ENCODE measurements at places on chromosomes 7 and 10.

GRCh38 chr7:144513334-144513733, 109.8 kb upstream of the NOBOX start:
- DNase-seq: no peak

DNA sequence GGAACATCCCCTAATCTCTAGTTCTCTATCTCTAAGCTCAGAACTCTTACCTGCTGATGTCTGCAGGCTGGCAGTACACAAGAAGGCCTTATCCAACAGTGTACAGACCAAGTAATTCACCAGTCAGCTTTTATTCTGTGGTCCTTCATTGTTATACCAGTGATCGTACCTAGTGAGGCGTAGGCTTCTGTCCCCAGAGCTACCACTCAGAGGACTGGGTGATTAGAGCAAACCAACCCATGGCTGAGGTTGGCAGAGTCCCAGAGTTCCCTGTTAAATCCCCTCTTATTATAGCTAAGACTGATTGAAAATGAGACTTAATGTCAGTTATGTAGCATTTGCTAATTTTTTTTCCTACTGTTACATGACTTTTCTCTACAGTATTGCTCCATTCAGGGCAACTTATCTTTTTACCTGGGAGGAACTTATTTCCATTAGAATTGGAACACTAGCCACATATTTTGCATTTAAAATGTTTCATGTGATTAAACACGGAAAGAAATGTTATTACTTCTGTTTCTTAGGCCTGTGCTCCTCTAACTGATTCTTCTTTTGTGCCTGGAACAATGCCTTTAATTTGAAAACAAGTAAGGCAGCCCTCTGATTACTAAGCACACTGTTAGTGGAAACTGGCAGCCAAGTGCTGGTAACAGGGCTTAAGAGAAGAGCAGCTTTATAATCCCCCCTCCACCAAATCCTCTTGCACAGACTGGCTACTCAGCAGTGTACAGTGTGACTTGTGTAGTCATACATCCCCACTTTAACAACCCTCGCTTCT, 127.2 kb downstream of the LRRC4 start:
- no peak for DNase-seq

GRCh38 chr10:3423384-3423783, 250.8 kb upstream of the PITRM1 start:
- DNase-seq: no peak

- peak; percentile 11 for DNase-seq
These were observed 609.4 kb upstream of the PCDH15 start for GRCh38 chr10:55410415-55410885.

DNA sequence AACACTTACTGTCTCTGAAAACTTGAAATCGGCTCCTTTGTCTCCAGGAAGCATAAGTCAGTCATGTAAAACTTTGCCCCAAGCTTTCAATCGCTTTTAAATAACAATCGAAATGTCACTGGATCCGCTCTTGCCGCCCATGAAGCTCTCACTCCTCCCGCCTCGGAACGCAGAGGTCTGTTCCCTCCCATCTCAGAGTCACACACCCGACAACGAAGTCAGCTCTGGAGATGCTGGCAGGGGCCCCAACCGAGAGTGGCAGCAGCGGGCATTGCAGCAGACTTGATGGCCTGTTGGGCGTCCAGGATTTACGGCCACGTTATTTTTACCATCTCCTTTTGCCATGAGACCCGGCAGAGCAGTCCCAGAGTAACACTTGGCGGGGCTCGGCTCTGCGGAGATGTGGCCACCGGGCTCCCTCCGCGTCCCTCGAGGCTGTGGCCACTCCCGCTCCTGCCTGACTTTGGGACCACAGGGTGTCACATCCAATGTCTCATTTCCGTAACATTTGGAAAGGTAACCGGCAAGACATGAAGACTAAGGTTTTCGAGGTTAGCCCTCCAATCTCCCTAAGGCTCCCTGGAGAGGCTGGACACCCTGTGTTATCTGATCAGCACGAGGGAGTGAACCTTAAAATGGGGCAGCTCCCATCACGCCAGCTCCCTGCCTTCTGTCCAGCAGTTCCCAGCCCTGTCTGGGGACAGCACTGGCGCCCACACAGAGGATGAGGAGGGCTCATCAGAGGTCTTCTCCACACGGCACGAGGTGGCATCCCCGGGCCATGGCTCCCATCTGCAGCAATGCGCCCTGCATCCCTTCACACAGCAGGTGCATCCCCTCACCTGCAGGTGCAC, 62.8 kb upstream of the ADGRA1 start:
- no peak for DNase-seq

GRCh38 chr10:32795598-32796183, 162.3 kb downstream of the ITGB1 start:
- DNase-seq: no peak

- DNase-seq: no peak
These were observed 23.6 kb downstream of the ST8SIA6 start for GRCh38 chr10:17430647-17431355.

DNA sequence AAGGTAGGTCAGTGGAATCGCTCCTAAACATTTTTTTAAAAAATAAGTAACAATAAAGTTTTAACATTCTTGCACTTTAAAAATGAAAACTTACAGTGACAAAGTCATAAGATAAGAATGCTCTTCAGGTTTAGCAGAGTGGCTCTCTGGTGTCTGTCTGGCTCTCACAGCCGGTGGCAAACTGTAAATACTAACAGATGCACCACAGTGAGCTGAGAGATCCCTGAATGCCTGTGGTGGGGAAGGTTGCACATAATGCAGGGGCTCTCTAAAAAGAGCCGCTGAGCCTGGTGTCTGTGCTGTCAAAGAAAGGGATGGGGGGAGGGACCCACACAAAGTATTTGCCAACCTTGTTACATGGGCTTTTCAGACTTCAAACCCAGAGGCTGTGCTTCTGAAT, 498.3 kb downstream of the CCSER2 start:
- no peak for DNase-seq

DNA sequence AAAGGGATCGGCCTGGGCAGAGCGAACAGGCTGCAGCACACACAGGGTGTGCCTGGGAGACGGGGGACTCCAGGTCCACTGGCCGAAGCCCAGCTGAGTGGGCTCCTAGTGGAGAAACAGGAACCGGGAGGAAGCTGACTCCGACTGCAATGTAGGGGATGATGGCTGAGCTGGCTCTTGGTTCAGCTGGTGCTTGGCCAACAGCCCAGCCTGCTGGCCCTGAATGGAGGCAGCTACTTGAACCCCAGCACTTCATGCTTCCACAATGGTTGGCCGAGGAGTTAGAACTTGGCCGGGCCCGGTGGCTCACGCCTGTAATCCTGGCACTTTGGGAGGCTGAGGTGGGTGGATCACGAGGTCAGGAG, 27.0 kb upstream of the FRAT2 start:
- no peak for DNase-seq

DNA sequence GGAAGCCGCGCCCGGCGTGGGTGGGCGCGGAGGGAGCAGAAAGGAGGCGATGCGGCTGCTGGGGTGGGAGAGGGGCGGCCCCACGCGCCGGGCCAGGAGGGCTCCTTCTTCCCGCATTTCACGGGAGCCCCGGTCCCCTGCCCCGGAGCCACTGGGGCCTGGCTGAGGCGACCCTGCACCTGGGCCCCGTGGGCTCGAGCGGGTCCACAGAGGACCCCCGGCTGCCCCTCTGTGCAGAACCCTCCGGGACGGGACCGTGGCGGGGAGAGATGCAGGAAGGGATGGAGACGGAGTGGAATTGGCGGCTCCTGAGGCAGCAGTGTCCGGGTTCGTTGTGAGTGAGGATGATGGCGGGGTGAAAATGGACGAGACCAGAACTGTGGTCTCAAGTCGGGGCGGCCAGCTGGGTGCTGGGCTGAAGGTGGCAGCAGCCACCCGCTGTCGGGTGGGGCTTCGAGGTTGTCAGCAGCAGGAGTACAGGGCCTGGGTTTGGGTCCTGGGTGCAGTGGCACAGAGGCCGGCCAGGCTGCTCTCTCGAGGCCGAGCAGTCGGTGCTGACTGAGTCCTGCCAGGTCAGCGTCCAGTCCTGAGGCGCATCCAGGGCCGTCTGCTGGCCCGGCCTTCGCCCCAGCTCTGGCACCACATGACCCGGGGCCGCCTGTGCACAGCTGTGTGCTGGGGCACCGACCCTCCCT, 80.4 kb downstream of the VIPR2 start:
- no peak for DNase-seq

DNA sequence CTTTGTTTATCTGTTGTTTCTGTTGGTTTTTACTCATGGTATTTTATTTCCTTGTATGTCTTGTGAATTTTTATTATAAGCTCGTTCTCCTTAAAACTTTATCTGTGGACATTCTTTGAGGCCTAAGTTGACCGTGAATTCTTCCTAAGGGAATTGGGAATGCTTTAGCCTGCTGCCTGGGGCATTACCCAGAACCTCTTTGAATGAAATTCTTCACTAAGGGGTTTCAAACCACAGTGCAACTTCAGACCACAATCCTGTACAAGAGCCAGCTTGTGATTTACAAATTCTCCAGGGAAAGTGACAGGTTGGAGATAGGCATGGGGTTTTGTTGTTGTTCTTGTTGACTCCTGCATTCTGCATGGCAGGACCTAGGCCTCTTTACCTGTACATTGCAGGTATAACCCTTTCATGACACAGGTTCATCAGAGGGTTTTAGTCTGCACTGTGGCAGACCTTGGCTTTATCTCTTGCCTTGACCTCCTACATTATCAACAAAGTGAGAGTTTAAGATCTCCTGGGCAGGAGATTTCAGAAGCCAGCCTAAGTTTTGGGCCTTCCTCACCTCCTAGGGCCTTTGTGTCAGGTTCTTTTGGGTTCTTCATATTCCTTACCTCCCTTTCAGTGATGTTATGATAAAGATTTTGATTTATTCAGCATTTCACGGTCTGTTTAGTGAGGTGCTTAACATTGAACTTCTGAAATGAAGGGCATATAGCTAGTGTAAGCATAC, 70.2 kb downstream of the ABCC2 start:
- DNase-seq: no peak

DNA sequence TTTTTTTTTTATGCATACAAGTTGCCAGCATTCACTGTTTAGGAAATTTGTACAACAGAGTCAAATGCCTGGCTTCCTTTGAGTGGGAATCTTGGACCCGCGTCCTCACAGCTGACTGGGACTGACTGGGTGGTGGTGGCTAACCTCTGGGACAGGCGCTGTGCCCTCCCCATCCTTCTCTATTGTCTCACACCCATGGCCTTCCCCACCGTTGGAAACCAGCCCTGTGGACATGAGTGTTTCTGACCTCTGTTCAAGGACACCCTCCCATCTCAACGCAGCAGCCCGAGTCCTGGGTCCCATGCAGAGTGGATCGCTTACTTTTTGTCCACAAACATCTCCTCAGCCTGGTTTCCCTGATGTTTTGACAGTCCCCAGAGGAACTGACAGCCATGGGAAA, 125.1 kb upstream of the PPIF start:
- DNase-seq: no peak

GRCh38 chr7:98802781-98803110, 67.1 kb downstream of the TMEM130 start:
- DNase-seq: no peak

DNA sequence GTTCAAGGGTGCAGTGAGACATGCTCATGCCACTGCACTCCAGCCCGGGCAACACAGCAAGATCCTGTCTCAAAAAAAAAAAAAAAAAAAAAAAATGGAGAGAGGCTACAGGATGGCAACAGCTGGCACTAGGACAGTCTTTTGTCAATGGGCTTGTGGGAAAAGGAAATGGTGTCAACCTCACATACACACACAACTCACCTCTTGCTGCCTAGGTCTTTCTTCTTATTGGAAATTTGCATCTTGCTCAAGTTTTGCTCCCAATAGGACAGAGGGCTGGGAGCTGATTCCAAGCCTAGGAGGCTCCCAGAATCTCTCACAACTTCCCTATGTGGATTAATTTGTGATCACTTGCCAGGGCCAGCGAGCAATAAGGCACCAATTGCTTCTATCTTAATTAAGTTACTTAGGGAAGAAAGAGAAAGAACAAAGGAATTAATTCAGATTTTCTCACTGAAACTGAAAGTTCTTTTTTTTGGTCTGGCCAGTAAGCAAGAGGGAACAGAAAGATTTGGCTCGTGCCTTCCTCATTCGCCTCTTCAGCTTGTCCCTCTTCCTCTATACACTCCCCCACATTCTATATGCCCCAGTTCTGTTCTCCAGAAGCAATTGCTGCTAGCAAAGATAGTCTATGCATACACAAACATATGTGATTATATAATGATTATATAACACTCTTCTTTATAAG, 33.8 kb downstream of the MAP3K8 start:
- DNase-seq: no peak

DNA sequence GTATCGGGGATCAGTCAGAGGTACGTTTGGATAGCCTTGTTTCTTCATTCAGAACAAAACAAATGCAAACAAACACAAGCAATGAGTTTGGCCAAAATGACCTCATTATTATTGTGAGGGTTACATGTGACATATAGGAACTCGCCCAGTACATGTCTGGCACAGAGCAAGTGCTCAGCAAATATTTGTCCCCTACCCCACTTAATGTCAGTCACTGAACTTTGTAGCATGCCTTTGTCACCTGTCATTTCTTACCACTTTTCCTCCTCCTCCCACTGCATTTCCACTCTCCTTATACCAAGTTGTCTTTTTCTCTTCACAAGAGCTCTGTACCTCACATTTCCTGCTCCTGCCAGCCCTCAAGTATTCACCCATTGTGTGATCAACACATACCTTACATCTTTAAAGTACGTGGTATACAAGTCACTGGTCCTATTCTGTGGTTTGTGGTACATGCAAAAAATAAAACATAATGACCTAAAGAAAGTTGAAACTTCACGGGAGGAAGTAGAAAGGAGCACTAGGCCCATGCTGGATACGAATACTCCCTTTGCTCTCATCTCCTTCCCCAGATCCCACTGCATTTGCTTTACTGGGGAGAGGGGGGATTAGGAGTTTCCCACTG, 236.0 kb downstream of the INHBA start:
- no peak for DNase-seq

GRCh38 chr10:124916098-124916584, 25.8 kb upstream of the ZRANB1 start:
- DNase-seq: no peak

GRCh38 chr10:73817826-73818225, 6.4 kb upstream of the NDST2 start:
- no peak for DNase-seq

- no peak for DNase-seq
These were observed 228.7 kb upstream of the FZD8 start for GRCh38 chr10:35870665-35871310.

- DNase-seq: no peak
These were observed 7.1 kb upstream of the FAM204A start for GRCh38 chr10:118349235-118349634.

GRCh38 chr10:80324086-80324485, 32.5 kb downstream of the DYDC1 start:
- DNase-seq: no peak

GRCh38 chr10:57119684-57120083, 758.6 kb upstream of the ZWINT start:
- no peak for DNase-seq

DNA sequence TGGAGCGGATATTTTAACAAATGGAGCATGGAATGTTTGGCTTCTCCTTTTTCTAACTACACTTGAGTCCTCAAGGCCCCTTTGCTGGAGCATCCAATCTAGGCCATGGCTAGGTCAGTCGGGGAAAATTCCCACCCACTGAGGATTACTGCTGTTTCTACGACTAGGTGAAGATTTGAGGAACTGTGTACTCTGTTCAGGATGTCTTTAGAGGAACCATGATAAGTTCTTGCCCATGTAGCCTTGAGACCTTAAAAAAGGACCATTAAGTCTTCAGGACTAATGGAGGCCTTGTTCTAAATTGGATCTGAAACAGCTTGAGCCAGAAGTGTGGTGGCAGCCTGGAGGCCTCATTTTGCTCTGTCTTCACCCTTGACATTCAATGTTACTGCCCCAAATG, 6.2 kb downstream of the AGK start:
- DNase-seq: no peak

GRCh38 chr7:151629713-151630272, 110.1 kb upstream of the RHEB start:
- DNase-seq: no peak
